ENCODE measurements at places on chromosomes 2 and 18.

DNA sequence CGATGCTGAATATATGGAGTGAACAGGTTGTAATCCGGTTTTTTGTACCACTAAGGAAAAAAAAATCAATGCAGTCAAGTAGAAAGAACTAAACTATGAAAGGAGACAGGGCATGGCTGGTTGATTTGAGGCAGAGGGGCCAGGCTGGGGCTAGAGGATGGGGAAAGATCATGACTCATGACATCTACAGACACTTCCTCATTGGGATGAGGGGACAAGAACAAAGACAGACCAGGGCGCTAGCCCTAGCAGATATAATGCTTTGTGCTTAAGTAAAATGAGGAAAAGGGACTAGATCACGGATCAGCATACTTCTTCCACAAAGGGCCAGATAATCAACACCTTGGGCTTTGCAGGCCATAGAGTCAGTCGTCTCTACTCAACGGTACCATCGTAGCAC is 55.8 kb downstream of the ST6GAL2 start:
- DNase-seq, result no peak

DNA sequence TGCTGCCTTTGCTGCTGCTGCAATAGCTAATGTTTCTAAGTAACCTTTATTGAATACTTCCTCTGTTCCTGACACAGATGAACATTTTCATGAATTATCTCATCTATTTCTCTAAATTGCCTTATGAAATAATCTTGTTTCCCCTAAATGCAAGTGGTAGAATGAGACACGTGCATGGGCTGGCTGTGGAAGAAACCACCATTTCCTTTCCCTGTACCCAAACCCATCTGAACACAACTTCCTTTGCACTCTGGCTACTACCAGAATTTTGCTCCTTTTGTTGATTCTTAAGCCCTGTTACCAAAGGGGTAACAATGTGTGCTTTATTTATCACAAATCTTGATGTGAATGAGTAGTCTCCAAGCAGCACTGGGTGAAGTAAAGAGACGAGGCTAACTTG is 29.2 kb downstream of the AKAIN1 start:
- no peak for DNase-seq

- no peak for DNase-seq
Observed at GRCh38 chr2:171824086-171824485, 70.0 kb downstream of the SLC25A12 start.

GRCh38 chr2:169761970-169762292 is 28.3 kb downstream of the KLHL23 start:
- DNase-seq, result no peak

GRCh38 chr2:233185330-233185729 is 66.1 kb upstream of the ATG16L1 start:
- no peak for DNase-seq

DNA sequence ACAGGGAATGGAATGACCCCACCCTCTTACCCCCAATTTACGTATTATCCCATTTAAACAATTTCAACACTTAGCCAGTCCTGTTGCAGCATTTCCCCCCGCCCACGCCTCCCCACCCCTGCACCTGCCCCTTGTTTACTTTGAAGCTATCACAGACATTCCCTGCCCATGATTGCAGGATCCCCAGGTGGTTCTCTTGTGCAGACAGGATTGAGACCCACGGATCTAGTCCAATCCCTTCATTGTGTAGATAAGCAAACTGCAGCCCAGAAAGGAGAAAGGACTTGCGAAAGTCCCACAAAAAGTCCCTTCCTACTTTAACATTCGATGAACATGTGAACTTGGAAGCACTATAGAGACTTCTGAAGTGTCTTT is 38.9 kb downstream of the TMEM17 start:
- no peak for DNase-seq

DNA sequence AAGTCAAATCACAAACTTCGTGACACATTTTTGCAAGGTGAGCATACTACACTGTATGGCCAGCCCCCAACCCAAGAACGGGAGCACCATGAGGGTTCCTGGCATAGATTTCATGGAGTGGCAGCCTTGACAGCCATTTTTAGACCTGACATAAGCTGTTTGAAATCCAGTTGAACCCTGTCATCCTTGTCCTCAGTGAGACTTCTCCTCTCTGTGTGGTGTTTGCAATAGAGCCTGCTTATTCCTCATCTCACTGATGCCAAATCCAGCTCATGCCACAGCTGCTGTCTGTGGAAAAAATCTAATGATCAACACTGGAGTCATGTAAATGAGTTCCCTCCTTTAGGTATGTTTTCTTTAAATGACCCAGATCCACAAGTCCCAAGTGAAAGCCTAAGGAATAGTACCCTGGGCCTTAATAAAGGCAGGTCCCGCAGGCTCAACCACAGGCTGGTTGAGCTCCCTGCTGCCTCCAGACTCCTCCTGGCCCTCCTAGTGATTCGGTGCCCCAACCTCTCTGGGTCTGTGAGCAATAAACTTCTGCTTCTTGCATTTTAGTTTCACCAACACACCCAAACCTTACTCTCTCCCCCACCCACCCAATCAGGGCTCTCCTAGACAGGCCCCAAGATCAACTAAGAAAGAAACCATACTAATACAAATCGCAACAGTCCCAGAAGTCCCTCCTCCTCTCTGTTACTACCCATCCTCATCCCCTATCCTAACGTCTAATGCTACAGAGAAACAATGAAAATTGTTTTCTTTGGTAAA is 8.4 kb upstream of the CREG2 start:
- DNase-seq, result no peak

DNA sequence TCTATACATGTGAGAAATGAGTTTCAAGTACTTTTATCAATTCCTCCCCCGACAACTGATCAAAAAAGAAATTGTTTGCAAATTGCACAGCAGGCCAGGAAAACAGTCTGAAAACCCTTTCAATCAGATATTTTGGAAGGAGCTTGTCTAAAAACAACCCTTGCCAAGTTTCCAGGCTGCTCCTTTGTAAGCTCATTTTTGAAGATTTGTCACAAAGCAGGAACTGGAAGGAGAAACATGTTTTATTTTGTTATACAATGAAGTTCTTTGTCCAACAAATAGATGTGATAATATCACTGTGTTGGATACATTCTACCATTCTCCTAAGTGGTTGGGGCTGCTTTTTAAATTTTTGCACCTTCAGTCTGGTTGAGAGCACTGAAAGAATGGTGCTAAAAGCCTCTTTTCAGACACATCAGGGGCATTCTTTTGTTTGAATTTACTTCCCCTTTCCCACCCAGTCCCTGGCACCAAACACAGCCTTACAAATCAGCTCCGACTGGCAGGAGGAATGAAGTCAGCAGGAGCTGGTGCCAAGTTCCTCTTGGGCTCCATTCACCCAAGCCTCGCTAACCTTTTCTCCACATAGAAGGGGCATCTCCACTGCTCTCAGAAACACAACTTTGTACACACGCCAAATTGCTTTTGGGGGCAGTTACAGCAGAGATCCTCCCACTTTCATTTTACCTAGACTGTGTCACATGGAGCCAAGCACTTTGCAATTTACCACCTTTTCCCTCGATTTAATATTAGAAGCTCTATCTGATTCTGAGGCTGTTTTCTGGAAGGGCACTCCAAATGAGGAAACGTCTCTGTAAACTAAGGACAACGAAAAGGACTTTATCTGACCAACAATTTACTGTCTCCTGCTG is 88.0 kb downstream of the C1D start:
- no peak for DNase-seq

DNA sequence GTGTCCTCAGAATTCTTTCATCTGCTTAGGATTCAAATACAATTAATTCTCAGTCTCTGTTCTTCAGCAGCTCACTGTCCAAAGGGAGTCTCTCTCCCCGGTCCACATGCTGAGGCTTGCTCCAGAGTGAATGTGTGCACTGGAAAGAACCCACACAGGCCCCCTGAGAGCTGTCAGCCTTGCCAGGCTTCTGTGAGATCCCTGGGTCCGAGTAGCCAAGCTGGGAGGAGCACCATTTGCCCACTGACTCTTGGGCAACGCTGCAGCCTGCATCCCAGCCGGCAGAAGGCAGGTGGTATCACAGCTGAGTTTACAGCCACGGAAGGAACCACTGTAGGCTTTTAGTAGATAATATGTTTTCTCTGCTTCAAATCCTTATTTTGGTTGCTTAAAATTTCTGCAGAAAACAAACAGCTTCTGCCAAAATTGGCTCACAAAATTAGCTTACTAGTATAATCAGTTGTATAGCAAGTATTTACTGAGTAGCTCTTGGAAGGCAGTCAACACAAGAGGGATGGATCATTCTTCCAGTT is 21.4 kb upstream of the LTBP1 start:
- no peak for DNase-seq

DNA sequence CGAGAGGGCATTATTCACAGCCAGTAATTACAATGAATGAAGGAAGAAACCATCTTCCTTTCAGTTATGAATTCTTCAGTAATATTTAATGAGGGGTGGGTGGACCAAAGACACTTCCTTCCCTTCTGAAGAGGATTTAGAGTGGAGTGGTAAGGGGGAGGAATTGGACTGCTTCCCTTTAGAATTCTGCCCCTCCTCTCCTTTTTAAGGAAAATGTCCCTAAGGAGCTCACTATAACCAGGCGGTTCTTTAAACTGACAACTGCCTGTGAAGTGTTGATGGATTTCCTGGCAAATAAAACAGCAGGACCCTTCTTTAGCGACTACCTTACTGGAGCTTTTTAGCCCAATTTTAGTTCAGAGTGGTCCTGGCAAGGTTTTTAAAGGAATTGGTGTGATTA is 86.4 kb downstream of the LIMS1 start:
- no peak for DNase-seq

GRCh38 chr18:54351186-54351585 is 6.5 kb downstream of the STARD6 start:
- peak; percentile 12 for DNase-seq

GRCh38 chr18:58978916-58979315 is 114.2 kb downstream of the ZNF532 start:
- no peak for DNase-seq

- DNase-seq, result no peak
Observed at GRCh38 chr2:240895656-240896388, at the start of gene MAB21L4. Gene MAB21L4 (minus strand): TSS chr2:240896156. CDS start chr2:240895997, 159 bp downstream.

DNA sequence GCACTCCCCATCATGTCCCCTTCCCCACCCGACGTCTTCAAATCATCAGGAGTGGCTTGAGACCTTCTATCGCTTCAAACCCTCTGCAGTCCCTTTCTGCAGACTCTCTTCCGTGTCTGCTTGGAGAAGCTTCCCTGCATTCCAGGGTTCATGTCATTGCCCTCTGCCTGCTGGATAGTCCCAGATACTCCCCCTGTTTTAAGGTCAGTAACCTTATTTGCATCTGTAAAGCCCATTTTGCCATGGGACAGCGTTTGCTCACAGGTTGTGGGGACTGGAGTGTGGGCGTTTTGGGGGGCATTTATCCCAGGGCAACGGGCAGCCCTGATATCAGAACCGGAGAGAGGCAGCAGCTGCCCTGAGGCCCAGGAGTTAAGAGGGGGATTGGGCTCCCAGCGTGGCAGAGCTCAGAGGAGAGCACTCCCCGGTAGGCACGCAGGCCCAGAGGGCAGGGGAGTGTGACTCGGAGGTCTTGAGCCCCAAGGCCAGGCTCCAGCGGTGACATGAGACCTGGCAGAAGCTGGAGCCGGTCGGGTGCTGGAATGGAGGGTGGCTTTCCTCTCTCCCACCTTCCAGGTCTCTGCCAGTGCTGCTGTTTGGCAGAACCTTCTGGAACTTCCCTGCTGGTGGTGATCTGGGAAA is 73.8 kb downstream of the RTP5 start:
- DNase-seq, result no peak

- DNase-seq, result no peak
Observed at GRCh38 chr2:229836847-229837246, 85.0 kb downstream of the TRIP12 start.

- DNase-seq, result no peak
Observed at GRCh38 chr2:53765767-53766166, 1.8 kb upstream of the CHAC2 start.

- DNase-seq, result no peak
Observed at GRCh38 chr18:47679864-47680263, 250.6 kb downstream of the SMAD2 start.

DNA sequence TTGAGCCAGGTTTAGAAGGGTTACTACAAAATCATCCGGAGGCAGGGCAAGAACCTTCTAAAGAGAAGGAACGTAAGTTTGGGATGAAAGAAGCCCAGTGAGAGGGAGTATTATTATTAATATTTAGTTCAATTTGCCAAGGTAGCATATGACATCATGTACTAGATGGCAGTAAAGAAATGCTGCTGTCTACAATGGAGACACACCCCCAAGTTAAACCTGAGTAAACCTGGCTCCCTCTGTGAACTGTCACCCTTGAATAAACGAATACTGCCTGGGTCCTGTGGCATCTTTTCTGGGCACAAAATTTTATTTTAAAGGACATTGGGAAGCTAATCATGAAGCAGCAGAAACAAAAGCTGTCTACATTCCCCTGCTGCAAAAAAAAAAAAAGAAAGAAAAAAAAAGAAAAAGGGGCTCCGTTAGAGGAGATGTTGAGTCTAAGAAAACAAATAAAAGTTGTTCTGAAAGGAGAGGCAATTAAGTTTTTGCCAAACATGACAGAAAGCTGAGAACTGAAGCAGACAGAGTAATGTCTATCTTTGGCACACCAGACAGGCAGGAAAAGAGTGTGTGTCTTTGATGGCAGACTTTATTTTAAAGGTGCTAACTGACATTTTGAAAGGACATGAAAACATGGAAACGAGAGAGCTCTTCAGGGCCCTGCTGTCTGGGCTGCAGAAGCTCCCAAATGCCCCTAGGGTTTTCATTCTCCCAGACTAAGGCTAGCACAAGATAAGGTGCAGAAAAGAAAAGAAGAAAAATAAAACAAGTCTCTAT is 557.7 kb upstream of the CHAC2 start:
- DNase-seq, result no peak

DNA sequence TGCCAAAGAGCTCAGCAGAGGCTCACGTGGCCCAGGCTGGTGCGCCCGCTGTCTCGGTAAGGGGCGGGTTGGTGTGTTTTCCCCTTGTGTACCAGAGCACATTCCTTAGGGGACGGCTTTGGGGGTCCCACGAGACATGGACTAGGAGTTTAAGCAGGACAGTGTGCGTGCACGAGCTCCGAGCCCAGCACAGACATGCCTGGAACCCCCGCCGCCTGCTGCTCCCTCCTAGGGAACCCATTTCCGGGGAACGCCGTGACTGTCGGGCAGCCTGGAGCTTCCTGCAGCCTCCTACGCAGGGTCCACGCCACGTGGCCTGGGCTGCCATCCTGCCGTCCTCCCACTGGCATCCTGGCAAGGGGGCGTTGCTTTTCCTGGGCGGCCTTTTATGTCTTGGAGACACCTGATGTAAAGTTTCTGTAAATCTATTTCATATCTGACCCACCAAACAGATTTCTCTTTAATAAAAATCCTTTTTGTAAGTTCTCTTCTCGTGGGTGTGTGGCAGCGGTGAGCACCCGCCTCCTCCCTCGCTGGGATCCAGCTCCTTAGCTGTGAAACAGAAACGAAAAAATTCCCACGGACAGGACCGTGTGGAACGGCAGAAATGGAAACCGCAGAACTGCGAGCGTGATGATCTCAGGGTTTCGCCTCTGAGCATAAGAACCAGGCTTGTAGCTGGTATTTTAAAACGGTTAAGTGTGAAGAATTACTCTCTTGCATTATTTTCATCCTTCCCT is 43.5 kb upstream of the KCNG2 start:
- no peak for DNase-seq

- no peak for DNase-seq
Observed at GRCh38 chr18:59566533-59566971, 130.7 kb downstream of the CCBE1 start.

All from ELR (cell line).